ENCODE measurements at places on chromosomes 2 and 18.

- no peak for DNase-seq
These were observed 225.3 kb upstream of the VWC2L start for GRCh38 chr2:214185546-214185945.

- no peak for DNase-seq
These were observed 12.3 kb upstream of the SMAD7 start for GRCh38 chr18:48962994-48963561.

- no peak for DNase-seq
These were observed 189.5 kb upstream of the CTAGE1 start for GRCh38 chr18:22607284-22607635.

DNA sequence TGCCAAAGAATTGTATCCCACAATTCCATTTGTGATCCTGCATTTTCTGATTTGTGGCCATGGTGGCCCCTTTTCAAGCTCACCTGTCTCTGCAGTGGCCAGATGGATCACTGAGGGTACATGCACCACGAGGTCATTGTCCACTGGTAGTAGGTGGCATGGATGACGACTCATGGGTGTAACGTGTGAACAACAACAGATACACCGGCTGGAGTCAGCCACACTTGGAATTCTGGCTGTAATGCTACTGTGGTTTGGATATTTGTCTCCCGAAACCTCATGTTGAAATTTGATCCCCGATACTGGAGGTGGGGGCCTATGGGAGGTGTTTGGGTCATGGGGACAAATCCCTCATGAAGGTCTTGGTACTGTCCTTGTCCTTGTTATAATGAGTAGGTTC, 102.2 kb upstream of the TAF1B start:
- DNase-seq = no peak

- no peak for DNase-seq
These were observed 12.1 kb downstream of the PLEKHH2 start for GRCh38 chr2:43648994-43649701.

DNA sequence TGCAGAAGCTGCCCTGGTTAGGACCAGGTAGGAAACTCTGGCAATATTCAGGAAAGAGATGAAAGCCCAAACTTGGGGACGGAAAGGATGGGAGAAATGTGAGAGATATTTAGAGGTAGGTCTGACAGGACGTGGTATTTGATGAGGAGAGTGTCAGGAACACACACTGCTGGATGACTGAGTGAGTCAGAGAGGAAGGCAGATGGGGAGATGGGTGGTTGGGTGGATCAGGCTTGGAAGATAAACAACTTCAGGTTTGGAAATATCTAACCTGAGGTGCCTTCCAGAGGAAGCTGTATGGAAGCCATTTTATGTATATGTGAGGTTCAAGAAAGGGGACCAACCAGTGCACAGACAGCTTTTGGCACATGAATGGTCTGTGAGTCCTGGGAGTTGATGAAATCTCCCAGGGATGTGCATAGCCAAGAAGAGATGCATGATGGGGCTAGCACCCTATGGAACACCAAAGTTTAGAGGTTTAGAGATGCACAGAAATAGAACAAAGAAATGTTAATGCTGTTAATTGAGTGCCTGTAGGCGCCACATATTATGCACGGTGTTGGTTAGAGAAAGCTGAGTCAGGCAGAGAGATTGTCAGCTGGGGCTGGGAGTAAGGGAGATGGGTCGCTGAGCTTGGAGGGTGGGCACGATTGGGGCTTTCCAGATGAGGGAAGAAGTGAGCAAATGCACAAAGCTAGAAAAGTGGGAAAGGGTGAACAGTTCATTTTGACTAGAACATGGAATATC, 101.0 kb downstream of the VIT start:
- no peak for DNase-seq

GRCh38 chr2:62240546-62240945, 44.6 kb downstream of the B3GNT2 start:
- DNase-seq = no peak

- DNase-seq = no peak
These were observed 2.8 kb upstream of the GPR55 start for GRCh38 chr2:230927711-230928341.

GRCh38 chr2:120637847-120638246, 97.8 kb upstream of the GLI2 start:
- no peak for DNase-seq

GRCh38 chr2:64045938-64046337, 26.7 kb upstream of the VPS54 start:
- DNase-seq = no peak

DNA sequence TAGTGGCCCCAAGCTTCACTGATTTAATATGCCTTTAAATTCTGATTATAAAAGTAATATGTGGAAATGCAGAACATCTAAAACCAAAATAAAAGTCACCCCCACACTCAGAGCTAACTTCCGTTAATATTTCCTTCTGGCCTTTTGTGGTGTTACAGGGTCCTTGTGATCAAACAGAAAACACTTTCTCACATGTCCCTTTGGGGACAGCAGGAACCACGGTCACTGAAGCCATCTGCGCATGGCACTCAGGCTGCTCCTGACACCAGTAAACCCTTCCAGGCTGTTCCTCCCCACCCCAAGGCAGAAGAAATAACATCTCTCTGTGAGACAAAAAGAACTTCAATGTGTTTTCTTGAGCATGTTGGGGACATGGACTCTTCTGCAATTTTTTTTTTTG, 25.1 kb upstream of the GPR17 start:
- no peak for DNase-seq

GRCh38 chr2:37588316-37588777, 83.1 kb downstream of the CDC42EP3 start:
- DNase-seq = no peak

DNA sequence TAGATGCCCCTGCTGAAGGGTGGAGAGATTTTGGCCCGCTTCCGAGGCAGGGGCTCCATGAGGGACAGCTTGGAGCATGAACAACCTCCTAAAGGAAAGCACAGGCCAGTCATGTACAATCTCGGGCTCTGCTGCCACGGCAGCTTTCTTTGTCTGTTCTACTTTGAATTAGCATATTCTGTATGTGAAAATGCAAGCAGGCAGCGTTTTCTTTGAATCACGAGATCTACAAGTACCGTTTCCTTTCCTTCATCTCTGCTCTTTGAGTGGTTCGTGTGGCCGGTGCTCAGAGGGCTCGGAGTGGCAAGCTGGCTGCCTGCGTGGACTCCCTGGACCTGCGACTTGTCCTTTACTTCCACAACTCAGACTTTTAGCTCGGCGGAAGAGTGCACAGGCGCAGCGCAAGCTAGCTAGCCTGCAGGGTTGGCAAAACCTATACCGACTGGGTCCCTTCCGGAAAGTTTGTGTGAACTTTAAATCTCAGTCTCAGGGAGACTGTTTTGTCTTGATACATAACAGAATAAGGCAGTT, 6.9 kb downstream of the TWIST2 start:
- DNase-seq = no peak

GRCh38 chr2:230327418-230328154, 593 bp downstream of the SP140L start:
- DNase-seq = no peak

GRCh38 chr2:142308744-142309143, 177.9 kb upstream of the LRP1B start:
- no peak for DNase-seq

GRCh38 chr2:33552758-33553461, 46.2 kb downstream of the FAM98A start:
- no peak for DNase-seq

DNA sequence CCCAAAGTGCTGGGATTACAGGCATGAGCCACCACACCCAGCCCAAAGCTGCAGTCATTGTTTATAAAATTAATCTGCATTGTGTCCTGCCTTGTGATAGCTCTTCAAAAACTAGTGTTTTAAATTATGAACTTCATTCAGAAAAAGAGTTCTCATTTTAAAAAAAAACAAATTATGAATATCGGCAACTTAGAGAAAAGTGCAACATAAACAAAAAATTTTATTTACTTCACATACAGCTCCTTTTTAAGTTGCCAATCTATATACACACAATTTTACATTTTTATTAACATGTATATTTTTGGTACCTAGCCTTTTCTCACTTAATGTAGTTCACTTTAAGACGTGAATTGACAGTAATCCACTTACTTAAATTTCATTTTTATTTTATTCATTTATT, 46.9 kb downstream of the GEMIN6 start:
- no peak for DNase-seq

DNA sequence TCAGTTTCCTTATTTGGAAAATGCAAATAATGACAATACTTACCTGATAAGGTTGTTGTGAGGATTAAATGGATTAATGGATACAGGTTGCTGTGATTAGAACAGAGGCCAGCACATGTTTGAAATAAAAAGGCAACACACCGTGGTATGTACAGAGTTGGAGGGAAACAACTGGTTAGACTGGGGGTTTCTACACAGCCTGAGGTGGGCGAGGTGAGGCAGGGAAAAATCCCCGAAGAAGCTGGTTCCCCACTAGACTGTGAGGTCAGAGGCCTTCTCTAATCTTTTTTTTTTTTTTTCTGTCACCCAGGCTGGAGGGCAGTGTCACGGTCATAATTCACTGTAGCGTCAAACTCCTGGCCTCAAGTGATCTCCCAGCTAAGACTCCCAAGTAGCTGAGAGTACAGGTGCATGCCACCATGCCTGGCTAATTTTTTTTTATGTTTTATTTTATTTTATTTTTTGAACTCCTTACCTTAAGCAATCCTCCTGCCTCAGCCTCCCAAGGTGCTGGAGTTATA, 1.2 kb upstream of the E2F6 start:
- no peak for DNase-seq

- no peak for DNase-seq
These were observed 23.3 kb upstream of the MAPRE3 start for GRCh38 chr2:26946841-26947784.

GRCh38 chr2:207505728-207506127, 24.0 kb upstream of the CREB1 start:
- no peak for DNase-seq

DNA sequence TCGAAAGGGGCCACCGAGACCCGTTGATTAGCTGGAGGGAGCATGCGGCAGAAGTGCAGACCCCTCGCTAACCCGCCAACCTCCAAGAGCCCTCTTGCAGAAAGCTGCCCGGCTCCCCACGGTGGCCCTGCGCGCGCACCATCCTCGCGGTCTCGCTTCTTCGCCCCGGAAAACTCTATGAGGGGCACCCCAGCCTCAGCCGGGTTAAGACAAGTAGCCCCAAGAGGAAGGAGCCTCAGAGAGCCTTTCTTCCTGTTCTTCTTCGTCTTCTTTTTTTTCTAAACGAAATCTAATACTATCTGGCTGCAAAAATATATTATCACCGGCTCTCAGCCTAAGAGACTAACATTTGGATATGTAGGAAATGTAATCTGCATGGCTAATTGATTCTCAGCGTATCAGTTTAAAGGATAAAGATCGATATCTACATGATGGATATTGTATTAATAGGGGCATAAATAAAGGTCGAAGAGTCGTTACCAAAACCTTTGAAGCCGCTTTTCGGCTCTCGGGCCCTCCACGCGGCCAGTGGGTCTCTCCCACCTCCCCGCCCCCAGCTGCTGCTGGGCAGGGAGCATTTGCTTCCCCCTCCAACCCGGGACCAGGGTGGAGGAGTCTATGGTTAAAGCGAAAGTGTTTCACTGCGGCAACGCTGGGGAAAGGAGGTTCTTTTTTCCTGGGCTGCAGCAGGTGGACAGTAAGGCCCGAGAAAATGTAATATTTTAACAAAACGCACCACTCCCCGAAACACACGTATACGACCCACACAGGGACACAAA, 6.1 kb upstream of the PAX3 start:
- no peak for DNase-seq
